ENCODE measurements at places on chromosomes 7 and 10.

GRCh38 chr10:75208181-75208580 is 2.4 kb upstream of the VDAC2 start:
- DNase-seq = peak; percentile 33

GRCh38 chr7:29177963-29178600 is 16.5 kb upstream of the CHN2 start:
- peak; percentile 65 for DNase-seq

DNA sequence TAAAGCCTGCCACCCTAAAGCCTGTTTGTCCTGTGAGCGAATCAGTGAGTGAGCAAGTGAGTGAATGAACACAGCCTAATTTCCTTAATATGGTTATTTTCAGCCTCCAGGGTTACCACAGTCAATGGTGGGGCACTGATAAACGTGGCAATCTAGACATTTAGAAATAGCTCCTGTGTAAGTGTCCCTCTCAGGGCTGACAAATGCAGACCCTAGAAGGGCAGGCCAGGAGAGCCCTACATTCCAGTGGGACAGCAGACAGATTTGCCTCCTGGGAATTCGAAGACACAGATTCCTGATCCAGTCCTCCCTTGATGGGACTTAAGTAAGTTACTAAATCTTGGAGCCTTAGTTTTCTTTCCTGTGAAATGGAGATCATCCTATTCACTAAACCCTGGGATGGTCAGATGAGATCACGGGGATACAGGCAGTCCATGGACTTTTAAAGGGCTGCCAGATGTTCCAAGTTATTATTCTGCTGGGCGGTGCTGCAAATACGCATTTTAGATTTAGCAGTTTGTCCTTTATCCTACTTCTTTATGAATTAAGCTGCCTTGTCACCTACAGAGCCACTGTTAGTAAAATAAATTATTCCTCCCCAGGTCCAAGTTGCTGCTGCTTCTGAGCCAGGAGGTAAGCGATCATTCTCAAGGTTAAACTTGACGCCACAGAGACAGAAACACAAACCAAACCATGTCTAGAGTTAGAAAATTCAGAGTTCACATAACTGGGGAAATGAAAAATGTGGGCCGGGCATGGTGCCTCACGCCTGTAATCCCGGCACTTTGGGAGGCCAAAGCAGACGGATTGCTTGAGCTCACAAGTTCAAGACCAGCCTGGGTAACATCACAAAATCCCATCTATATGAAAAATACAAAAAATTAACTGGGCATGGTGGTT is 54.8 kb upstream of the TM9SF3 start:
- no peak for DNase-seq

- no peak for DNase-seq
Observed at GRCh38 chr7:28316489-28316888, 95.8 kb upstream of the CREB5 start.

- DNase-seq = no peak
Observed at GRCh38 chr10:114329634-114330365, 74.5 kb downstream of the AFAP1L2 start.

GRCh38 chr10:125823663-125824251 is 411 bp downstream of the BCCIP start:
- no peak for DNase-seq

- no peak for DNase-seq
Observed at GRCh38 chr7:80722616-80723195, 84.3 kb downstream of the CD36 start.

DNA sequence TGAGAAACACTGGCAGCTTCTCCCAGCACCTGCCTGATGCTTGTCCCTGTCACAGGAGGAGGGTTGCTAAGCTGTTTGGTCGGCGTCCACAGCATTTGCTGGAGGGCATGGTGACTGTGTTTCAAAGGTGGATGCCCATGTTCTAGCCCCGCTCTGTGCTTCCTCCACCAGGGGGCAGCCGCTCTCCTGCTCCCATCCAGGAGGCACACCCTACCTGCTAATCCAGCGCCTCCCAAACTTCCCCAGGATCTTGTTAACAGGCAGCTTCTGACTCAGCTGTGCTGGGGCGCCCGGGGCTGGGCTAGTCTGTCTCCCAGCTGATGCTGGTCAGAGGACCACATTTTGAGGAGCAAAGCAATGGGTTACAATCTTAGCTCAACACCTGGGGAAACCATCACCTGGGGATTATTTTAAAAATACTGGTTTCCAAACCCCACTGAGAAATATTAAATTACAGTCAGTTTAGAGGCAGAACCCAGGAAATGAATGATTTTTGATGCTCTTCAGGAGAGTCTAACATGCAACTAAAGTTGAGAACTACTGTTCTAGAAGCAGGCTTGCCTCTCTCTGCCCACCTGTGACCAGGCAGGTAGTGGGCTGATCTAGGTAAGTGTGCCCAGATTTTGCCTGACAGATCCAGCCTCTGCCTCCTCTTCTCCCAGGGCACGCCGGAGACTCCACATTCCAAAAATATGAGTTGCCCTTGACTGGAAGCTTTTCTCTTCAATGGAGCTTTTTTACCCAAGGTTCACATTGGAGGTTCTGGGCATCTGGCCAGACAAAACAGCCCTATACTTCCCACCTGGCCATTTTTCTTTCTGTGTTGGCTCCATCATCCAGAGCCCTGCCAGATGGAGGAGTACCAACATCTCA is 92.7 kb upstream of the GPR26 start:
- DNase-seq = no peak

- no peak for DNase-seq
Observed at GRCh38 chr7:150966002-150966401, 12.1 kb downstream of the KCNH2 start.

GRCh38 chr10:46228563-46229071 is 58.2 kb upstream of the ANTXRL start:
- DNase-seq = peak; percentile 85

GRCh38 chr10:11186374-11186773 is 168.7 kb downstream of the CELF2 start:
- DNase-seq = no peak

DNA sequence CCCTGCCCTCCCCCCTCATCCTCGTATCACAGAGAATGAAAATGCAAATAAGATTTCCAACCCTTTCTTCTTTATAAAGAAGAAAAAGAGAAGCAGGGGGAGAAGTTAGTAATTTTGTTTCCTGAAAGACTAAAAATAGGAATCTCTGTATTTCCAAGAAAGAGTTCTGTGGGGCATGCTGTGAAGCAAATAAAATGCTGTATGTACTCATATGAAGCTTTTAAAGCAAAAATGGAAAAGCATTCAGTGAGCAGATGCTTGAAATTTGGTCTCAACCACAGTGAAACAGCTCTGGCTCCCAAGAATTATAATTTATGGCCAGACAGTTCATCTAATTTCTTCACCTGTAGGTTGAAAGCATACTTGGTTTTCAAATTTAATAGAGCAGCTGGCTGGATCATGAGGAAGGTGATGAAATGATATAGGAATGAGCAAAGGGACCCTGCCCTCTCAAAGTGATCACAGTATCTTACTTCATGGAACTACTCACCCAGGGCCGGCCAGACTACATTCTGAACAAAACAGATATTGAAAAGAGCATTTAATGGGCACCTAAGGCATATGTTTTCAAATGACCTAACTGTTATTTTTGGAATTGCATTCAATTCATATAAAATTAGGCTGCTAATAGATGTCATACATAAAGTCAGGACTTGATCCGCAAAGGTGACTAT is 31.4 kb downstream of the SVIL start:
- DNase-seq = no peak

DNA sequence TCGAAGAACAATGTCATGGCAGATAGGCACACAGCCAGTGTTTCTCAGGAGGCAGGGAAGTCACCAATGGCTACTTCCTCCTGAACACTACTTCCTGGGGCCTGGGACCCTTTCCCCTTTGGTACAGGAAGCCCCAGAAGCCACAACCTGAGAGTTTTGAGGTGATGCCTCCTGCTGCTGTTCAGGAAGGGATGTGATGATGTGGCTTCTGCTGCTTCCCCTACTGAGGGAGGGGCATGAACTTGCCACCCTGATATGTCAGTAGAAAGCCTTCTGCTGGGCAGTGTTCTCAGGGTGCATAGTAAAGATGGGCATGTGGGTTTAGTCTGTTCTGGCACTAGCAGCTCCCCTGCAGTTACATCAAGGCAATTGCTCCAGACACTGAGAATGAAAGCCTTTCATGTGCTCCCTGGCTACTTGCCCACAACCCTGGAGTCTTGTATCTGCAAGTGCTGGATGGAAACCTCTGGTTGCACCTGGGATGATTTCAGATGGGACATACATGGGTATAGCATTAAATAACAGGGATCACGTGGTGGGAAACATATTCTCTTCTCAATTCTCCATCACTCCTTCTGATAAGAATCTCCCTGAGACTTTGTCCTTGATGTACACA is 69.3 kb downstream of the ADRA2A start:
- no peak for DNase-seq

DNA sequence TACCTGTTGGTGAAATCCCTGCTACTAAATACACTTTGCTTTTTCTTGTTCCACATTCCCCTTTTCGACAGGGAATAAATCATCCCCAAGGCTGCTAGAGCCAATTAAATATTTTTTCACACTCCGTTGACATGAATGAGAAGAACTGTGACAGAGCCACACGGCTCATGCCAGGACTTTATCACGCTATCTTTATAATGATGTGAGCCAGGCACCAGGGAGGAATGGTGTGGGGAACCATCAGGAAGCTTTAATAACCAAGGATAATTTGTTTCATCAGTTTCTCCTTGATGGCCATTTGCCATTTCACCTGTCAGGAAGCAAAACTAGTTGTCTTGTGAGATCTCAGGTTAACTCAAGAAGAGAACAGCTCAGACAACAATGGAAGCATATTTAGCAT is 193.0 kb upstream of the C7orf33 start:
- no peak for DNase-seq
